ENCODE measurements at places on chromosomes 11 and 22.

DNA sequence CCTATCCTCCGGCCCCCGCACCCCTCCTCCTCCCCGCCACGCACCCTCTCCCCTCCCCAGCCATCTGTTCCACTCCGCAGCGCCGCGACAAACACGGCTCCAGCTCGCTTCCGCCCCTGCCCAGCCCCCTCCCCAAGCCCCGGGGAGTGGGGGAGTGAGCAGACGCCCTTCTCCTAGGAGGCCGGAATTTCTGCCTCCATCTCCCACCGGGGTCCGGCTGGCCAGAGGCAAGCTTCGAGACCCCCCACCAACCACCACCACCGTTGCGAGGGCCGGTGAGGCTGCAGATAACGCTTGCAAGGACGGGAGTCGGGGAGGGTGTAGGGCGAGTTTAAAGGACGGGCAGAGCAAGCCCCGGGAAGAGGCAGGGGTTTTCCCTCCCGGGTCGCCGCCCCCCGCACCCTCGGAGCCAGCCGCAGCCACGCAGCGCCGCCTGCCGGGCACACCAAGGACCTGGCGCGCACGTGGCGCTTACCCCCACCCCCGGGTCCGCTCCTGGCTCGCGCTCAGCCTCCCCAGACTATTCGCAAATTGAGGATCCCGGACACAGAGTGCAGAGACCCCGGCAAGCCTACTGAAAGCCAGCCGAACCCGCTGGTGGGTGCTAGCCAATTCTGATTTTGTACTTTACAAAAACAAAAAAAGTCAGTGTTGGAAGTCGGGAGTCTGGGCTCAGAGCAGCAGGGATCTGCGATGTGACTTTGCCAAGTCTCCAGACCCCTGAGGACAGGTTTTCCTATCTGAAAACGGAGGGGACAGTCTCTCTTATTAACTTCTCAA, 22.6 kb downstream of the RTN4RL2 start:
- peak; percentile 55 for DNase-seq

DNA sequence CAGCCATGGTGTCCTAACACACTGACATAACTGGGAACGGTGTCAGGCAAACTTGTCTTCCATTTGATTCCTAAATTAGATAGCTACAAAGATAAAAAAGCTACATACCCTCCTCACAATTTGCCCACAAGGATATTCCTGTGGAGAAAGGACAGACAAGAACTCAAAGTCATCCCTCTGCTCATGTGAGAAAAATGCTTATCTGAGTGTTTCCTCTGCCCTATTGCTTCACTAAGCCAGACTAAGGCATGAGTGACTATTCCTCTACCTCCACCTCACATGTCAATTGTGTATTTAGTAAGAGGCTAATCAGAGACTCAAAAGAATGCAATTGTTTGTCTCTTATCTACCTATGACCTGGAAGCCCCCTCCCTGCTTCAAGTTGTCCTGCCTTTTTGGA, 247.7 kb downstream of the DDX10 start:
- DNase-seq = no peak

DNA sequence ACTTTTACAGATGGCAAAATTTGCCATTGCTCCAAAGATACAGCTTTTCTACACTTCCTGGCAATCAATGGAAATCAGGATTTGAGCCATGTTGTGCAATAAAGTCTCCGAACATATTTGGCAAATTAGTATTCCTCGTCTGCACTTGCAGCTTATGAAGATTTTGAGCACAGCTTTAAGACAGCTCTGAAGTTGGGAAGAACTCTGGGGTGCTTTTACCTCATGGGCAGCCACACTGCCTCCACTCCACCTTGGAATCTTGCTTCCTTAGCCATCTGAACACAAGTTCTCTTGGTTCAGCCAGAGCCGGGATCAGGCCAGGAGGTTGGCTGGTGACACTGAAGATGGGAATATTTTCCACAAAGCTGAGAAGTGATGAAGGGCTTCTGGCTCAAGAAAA, 191.2 kb downstream of the CWF19L2 start:
- DNase-seq = no peak

DNA sequence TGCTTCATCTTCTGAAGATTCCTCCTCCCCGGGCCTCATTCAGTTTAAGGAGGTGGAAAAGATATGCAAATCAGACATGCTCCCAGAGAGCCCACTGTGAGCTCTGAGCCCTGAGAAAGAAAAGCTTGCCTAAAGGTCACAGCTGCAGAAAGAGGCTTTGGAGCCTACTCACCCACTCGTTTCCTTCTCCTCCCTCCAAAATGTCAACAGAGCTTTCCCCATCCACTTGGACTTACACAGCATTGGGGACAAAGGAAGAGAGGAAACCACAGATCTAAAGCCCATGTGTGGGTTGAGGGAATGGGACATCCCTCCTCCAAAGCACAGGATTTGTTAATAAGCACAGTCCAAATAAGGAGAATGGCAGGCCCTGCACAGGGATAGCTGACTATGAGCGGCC, 158.4 kb downstream of the ETS1 start:
- DNase-seq = no peak

- DNase-seq = peak; percentile 79
Observed at GRCh38 chr22:37696657-37697537, at the start of gene TRIOBP. TRIOBP (plus strand) TSS chr22:37697048; CDS start chr22:37701366, 4,318 bp downstream.

GRCh38 chr22:23862103-23862502, 4.4 kb downstream of the SLC2A11 start:
- DNase-seq = peak; percentile 43

GRCh38 chr22:40403141-40403540, 32.7 kb downstream of the SGSM3 start:
- DNase-seq = no peak

GRCh38 chr11:17798253-17798652, 63.7 kb downstream of the KCNC1 start:
- DNase-seq = no peak

DNA sequence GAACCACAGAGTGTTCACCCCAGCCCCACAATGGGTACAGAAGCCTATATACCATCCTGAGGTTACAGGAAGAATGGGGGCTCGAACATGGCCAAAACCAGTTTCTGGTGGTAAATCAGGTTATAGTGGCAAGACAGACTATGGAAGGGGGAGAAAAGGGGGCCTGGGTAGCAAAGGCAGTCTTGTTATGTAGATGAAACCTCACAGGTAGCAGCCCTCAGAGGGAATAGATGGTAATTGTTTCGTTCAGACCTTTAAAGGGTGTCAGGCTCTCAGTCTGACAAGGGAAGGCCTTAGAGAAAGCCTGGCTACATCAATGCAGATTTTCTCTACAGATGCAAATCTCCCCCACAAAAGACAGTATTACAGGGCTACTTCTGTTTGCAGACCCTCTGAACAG, 3.4 kb downstream of the CAPN1 start:
- DNase-seq = no peak

GRCh38 chr11:59197991-59198390, 14.7 kb downstream of the MPEG1 start:
- no peak for DNase-seq

DNA sequence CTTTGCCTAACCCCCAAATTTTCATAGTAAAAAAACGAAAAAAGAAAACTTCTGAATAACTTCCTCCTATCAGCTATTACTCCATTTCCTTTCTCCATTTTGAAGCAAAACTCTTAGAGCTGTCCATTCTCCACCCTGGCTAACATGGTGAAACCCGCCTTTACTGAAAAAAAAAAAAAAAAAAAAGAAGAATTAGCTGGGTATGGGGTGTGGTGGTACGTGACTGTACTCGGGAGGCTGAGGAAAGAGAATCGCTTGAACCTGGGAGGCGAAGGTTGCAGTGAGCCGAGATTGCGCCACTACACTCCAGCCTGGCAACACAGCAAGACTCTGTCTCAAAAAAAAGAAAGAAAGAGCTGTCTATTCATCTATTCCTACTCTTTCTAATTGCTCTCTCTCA, 11.3 kb upstream of the NXF1 start:
- DNase-seq = no peak

DNA sequence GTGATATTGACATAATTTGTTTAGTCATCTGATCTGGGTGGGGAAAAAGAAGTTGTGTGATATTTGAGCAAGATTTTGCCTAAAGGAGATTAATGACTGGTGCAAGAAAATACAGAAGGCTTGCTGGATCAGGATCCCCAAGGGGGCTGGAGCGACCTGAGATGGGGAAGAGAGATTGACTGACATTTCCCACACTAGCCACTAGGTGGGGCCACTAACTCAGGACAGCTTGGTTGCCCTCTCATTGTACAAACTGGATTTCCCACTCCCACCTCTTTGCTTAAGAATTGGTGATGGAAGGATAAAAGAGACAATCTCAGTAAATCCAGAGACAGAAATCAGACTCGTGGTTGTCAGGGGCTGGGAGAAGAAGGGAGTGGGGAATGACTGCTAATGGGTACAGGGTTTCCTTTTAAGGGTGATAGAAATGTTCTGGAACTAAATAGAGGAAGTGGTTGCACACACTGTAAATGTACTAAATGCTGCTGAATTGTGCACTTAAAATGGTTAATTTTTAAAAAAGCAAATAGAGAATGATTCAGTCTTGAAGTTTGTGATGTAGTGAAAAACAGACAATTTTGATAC, 50.7 kb downstream of the CTTN start:
- no peak for DNase-seq

DNA sequence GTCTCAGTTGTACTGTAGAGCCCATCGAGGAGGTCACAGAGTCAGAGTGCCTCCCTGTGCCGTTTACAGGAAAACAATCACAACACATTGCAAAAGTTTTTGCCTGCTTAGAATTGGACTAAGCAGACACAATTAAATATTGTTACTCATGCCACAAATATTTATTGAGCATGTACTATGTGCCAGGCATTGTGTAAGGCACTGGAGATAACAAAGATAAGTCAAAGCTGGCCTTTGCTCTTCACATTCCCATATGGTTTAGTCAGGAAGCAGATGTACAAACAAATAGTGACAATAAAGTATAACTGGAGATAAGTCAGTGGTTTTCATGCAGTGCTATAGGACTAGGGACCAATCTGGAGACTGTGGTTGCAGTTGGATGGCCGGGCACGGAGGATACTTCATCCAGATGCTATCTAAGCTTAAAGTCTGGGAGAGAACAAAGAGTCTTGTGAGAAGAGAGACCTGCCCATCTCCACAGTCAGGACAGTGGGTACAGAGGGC, 550.7 kb downstream of the INSC start:
- no peak for DNase-seq

DNA sequence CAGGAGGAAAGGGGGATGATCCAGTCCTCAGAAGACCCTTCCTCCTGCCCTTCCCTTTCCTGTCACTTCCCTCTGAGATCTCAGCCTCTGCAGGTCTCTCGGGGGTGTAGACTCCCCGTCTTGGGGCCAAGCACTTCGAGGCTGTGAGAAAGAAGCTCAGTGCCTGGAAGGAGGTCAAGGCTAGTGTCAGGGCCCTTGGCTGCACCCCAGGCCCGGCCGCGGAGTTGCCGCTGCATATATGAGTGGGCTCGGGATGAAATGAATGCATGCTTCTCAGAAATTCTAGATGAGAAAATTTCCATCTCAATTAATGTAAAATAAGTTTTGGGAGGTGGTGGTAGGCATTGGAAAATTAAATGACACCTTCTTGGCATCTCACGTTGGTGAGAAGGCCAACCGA, 1313.7 kb downstream of the BRD1 start:
- DNase-seq = no peak

DNA sequence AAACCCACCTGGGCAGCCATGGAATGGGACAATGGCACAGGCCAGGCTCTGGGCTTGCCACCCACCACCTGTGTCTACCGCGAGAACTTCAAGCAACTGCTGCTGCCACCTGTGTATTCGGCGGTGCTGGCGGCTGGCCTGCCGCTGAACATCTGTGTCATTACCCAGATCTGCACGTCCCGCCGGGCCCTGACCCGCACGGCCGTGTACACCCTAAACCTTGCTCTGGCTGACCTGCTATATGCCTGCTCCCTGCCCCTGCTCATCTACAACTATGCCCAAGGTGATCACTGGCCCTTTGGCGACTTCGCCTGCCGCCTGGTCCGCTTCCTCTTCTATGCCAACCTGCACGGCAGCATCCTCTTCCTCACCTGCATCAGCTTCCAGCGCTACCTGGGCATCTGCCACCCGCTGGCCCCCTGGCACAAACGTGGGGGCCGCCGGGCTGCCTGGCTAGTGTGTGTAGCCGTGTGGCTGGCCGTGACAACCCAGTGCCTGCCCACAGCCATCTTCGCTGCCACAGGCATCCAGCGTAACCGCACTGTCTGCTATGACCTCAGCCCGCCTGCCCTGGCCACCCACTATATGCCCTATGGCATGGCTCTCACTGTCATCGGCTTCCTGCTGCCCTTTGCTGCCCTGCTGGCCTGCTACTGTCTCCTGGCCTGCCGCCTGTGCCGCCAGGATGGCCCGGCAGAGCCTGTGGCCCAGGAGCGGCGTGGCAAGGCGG, 11.4 kb upstream of the ARHGEF17 start:
- DNase-seq = no peak

- DNase-seq = no peak
Observed at GRCh38 chr11:112805658-112806057, 155.6 kb upstream of the NCAM1 start.

DNA sequence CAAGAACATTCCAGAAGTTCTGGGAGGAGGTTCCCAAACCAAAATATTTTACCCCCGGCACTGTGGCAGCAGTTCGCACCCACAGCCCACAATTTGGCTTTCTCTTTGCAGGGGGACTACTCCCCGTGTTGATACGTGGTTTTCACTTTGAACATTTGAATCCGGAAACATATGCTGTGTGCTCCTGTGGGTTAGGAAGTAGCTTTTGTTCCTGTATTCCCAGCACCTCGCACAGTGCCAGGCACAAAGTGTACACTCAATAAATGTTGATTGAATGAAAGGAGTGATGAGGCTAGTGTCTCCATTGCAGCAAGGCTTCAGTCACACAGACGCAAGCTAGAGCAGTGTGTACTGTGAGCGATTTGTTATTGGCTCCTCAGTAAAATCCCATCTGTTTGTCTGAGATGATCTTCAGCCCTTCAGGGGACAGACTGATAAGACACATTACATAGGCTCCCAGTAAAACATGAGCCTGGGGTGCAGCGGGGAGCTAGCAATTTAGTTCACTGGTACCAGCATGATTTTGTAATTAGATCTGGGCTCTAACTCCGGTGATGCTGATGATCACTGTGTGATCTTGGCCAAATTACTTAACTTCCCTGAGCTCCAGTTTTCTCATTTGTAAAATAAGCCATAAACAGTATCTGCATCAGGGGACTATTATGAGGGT, 2.2 kb downstream of the LAYN start:
- no peak for DNase-seq

DNA sequence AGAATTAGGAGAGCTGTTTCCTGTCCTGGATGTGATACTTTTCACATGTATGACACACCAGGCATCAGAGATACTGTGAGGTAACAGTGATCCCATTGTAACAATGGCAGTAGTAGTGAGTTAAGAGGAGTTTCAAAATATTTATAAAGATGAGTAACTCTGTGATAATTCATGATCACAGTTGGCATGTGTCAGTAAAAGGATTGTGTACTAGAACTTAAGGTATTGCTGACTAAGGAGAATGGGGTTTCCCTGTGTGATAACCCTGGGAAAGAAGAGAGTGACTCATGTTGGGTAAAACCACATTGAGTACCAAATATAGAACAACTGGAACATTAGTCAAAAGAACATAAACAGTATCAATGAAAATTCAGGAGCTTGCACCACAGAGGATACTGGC, 22.9 kb upstream of the SLC5A1 start:
- no peak for DNase-seq

- DNase-seq = no peak
Observed at GRCh38 chr11:29293825-29294224, 723.0 kb downstream of the KCNA4 start.
